ENCODE measurements at places on chromosomes 6 and 20.

GRCh38 chr20:46253391-46253790 is 54.9 kb downstream of the CDH22 start:
- DNase-seq = peak; percentile 31

DNA sequence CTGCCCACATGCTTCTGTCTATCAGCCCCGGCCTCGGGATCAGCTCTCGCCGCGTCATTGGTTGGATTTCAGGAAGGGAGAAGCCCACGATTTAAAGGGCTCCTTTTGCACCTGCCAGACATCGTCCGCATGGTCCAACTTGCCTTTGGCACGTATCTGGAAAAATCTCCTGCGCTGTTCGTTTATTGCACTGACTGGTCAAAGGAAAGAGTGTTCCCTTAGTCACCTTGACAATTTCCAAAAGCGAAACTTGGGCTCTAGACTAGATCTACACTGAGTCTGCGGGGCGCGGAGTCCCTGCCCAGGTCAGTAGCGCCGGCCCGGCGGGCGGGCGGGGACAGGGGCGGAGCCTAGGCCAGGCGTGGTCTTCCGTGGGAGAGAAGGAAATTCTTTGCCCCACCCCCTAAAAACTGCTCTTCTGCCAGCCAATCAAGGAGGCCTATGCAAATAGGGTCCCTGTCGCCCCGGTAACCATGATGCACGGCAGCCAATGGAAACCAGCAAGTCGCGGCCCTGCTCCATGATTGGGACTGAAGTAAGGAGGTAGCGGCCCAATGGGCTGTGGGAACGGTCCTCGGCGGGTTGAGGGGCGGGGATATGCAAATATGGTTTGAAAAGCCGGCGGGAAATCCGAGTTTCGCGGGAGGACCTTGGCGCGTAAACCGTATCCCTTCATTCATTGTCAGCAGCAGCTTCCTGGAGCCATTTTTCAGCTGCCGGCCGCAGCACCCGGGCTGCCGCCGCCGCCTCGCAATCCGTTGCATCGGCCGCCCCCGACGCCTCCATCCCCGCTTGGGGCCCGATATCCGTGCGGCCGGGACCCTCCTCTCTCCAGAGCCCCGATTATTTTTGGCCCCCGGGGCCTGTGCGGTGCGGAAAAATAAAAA is at the start of gene E2F3:
TSS of gene E2F3 (plus strand) at position 675 of the 887 bp plus-strand sequence. CDS start 354 bp downstream, outside the sequence.
- peak; percentile 98 for DNase-seq

GRCh38 chr20:23161968-23162696 is 76.0 kb upstream of the CD93 start:
- DNase-seq = peak; percentile 100

DNA sequence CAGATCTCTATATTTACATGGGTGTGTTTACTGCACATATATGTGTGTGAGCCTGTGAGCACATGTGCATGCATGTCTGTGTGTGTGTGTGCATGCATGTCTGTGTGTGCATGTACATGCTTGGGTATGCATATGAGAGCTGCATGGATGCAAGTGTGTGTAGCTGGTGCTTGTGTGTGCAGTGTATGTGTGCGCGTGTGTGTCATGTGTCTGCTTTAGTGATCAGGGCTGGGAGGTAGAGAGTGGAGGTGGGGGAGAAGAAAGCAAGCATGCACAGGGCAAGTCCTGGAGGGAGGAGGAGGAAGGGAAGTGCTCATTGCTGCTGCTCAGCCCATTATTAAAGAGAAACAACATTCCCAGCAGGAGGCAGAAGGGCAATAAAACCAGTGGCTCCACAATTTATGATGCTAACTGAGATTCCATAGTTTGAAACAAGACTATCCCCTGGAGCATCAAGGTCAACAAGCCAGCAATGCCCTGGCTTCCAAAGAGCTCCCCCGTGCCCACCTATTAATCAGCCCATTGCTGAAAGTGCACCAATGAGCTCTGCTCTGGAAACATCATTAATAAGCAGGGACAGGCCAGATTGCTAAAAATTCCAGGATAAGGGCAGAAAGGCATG is 414.0 kb downstream of the MAFB start:
- DNase-seq = no peak

DNA sequence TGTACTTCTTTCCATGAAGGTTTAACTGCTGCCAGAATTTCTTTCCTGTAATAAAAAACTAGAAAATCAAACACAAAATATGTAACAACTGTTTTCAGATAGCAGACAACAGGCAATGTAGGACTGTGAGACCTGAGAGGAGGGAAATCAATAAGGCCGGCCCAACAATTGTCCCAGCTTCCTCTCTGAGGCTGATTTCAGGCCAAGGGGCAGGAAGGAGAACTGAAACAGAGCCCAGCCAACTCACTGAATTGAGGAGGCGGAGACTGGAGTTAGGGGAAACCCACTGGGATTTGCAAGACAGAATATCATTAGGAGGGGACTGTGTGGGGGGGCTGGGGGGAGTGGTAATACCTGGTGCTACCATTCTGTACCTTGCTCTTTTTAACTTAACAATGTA is 42.2 kb downstream of the FLRT3 start:
- DNase-seq = no peak

GRCh38 chr6:36444470-36444869 is 1.7 kb downstream of the KCTD20 start:
- DNase-seq = no peak

DNA sequence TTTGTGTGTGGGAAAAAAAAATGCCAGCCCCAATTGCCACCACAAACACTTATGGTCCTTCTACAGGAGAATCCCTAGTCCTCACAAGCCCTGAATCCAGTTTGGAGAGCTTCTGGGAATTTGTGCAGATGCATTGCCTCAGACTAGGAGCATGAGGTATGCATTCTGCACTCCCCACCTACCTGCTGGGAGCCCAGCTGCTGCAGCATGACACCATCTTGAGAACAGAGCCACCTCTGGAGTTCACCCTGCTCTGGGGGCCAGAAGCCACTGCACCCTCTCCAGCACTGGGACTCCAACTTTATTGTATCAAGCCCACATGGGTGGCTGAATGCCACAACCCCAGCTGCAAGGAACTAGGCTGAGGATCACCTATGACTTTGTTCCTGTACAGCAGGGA is 568.5 kb upstream of the ID4 start:
- no peak for DNase-seq

- DNase-seq = peak; percentile 79
Observed at GRCh38 chr6:90610751-90611542, 24.1 kb upstream of the MAP3K7 start.

DNA sequence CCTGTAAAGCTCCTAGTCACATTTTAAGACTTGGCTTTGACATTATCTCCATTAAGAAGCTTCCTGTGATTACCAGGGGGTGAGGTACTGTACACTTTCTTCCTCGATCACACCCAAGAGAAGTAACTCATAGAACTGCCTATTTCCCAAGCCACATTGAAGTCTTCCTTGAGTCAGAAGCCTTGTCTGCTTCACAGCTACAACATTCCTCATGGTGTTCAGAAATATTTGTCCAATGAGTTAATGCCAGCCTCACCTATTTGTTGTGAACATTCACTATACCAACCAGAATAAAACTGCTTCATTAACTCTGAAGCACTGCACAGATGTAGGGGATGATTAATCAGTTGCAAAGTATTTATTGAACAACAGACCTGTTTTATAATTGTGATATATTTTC is 622.3 kb downstream of the PTPRT start:
- no peak for DNase-seq

- no peak for DNase-seq
Observed at GRCh38 chr20:16408981-16409380, 164.3 kb downstream of the KIF16B start.

GRCh38 chr6:89612121-89612520 is 26.4 kb downstream of the LYRM2 start:
- no peak for DNase-seq

GRCh38 chr6:120869397-120869796 is 464.9 kb downstream of the TBC1D32 start:
- no peak for DNase-seq

- DNase-seq = peak; percentile 7
Observed at GRCh38 chr20:43507150-43508080, at the start of gene L3MBTL1. Gene L3MBTL1, plus strand, starts transcription at chr20:43507697. Its CDS starts 5,807 bp downstream, at chr20:43513504.

- DNase-seq = no peak
Observed at GRCh38 chr6:40724886-40725285, 137.7 kb upstream of the LRFN2 start.

DNA sequence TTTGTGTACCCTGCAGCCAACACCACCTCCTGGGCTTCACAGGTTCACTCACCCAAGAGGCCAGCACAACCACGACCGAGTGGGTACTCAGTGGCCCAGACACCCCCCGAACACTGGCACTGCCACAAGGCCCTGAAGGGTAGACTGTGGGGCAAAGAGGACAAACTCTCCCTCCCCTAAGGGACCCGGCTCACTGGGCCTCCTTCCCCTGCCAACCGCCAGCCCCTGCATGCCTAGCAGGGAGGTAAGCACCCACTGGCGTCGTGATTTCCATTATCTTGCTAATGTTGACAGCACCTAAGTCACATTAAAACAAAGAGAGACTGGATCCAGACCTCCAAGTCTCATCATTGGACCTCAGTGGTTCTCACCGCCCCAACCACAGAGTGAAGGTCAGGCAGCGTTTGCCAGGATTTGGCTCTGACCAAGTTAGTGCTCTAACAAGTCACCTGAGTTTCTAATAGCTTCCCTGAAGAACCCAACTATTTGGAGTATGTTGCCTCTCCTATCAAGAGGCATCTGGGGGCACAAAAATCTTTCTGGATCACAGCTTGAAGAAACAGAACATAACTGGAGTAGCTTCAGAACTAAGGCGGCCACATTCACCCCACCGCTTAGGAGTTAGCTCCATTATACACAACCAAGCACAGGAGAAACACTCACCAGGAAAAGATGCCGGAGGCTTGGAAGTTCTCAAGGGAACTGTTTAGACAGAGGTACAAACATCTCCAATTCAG is 14.0 kb upstream of the APMAP start:
- no peak for DNase-seq

- no peak for DNase-seq
Observed at GRCh38 chr6:134447423-134447822, 129.5 kb upstream of the SGK1 start.

DNA sequence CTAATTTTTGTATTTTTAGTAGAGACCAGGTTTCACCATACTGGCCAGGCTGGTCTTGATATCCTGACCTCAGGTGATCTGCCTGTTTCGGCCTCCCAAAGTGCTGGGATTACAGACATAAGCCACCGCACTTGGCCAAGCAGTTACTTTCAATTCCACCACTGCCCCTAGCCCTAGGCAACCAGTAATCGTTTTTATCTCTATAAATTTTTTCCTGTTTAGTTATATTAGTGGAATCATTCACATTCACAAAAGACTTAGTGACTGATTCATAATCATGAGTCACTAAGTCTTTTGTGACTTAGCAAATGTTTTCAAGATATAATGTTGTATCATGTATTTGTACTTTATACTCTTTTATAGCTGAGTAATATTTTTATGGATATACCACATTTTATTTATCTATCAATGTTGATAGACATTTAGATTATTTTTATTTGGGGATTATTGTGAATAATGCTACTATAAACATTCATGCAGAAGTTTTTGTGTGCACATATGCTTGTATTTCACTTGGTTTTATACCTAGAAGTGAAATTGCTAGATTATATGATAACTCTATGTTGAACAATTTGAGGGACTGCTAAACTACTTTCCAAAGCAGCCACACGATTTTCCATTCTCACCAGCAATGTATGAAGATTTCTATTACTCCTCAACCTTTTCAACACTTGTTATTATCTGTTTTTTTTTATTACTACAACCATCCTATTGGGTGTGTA is 421.4 kb upstream of the ID4 start:
- no peak for DNase-seq

- DNase-seq = no peak
Observed at GRCh38 chr20:16005021-16005914, 568.0 kb downstream of the KIF16B start.

DNA sequence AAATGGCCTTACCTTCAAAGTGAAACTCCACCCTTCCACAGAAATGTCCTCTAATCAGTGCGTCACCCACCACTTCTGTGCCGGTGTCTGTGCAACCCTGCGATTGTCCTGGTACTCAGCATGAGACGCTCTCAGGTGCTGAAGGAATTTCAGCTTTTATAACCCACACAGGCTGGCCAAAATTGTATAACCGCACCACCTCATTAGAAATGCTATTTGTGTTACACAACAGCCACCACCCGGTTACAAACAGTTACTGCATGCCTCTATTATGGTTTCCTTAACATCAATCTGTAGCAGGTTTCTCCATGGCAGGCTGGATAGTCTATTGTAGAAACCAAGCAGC is 51.5 kb downstream of the SLC23A2 start:
- DNase-seq = no peak

DNA sequence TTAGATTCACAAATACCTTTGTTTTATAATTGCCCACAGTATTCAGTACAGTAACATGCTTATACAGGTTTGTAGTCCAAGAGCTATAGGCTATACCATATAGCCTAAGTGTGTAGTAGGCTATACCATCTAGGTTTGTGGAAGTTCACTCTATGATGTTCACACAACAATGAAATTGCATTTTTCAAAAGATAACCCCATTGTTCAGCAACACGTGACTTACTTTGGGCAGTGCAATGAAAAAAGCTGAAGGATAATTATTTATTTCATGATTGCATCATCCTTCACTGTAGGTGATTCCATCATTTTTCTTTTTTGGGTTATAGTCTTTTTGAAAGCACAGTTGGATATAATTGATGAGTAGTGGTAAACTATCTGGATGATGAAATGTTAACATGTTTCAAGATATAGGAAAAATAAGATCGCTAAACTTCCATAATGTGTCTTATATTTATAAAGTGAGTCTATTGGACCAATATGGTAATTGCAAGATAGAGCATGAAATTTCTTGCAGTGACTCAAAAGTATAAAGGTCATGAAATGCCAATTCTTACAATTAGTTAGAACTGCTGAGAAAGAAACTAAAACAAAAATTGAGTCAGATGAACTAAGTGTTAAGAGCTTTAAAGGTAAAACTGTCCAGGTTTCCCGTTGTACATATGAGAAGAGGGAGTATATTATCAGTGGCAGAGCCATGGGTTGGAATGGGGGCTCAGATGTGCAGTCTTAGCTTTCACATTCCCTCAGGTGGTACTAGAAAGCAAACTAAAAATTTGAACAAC is 164.4 kb downstream of the ZFAND3 start:
- DNase-seq = no peak

DNA sequence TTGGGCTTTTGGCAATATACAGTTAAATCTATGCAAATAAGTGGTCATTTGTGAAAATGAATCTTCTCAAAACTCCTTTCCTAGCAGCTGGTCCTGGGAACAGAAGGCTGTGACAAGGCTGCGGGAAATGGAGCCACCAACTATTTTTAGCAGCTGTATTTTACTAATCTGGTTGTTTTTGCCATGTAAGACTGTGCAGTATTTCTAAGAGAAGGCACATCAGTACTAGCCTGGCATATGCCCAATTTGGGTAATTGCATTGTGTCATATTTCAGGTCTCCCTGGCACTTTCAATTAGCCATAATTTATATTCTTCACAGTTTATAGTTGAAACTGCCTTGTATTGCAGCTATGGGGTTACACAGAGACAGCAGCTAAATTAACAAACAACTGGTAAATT is 109.6 kb downstream of the MANEA start:
- DNase-seq = no peak
